ENCODE measurements at places on chromosomes 3 and 15. TPM values are rescaled to one million over a fixed set of nuclear protein-coding genes. Genes with fewer than 3 reads are reported as not detected.

CXCR6 gene
- total RNA-seq: 9.4 TPM

- DNase-seq: no peak
These were observed 457.0 kb upstream of the ALCAM start for GRCh38 chr3:104909721-104910120.

DNA sequence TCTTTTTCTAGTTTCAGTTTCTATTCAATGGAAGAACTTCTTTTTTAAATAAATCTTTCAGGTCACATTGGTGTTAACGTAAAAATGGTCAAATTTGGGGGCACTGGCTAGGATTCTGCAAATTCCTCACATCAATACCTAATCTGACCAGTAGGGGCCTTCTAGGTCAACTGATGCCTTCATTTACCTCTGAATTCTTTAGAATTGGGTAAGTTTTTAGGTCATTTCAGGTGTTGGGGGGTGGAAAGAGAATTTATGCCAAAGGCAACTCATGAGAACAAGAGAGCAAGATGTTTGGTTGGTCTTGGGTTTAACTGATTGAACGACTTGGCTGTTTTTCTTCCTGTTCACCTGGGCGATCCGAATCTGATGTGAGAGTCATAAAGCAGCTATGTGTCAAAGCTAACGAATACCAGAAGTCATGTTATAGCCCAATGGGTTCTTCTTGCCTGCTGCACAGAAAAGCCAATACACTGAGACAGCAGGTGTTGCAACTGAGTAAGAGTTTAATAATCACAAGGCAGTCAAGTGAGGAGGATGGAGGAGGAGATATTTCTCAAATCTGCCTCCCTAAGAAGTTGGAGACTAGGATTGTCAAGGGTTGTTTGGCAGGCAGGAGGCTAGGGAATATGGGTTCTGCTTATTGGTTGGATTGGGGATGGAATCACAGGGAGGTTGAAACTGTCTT lies 15.3 kb downstream of the LRRC49 start:
- no peak for DNase-seq

- DNase-seq: no peak
These were observed 587.3 kb upstream of the UBE2E2 start for GRCh38 chr3:22615790-22616189.

DNA sequence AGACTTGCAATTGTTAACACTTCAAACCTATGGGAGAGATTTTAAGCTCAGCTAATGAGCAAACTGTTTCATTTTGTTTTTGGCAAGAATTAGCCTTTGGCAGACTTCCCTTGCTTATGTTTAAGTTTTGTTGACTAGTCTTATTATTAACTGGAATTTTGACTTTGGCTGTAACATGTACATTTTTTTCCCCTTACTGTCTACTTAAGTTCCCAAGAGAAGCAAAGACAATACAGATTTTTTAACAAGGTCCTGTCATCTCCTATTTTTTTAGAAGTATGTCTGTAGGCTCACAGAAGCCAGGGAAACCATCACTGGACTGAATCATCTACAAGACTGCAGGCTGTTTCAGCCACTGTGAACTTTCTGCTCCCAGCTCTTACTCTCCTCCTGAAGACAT lies 74.3 kb downstream of the DGKG start:
- no peak for DNase-seq

NR2F2 gene
- total RNA-seq: 15.8 TPM

DNA sequence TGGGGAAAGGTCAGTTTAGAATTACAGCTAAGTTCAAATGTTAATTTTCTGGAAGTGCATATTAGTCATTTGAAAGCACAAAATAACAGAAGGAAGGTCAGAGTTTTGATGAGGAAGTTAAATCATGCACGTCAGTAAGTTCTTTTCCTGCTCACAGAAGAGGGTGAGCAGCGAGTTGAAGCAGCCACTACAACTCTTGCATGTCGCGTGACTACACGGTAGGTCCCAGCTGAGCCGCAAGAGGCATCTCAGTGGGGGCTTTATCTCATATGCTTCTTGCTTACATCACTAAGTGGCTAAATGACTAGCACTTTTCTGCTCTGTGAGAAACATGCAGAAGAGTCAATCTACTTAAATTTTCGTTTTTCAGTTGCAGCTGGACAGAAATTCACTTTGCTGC lies 21.3 kb upstream of the SEC62 start:
- DNase-seq: peak; percentile 44

- no peak for DNase-seq
These were observed 2.4 kb upstream of the C3orf20 start for GRCh38 chr3:14672588-14672987.

FBXO40 gene
- not detected for total RNA-seq

DNA sequence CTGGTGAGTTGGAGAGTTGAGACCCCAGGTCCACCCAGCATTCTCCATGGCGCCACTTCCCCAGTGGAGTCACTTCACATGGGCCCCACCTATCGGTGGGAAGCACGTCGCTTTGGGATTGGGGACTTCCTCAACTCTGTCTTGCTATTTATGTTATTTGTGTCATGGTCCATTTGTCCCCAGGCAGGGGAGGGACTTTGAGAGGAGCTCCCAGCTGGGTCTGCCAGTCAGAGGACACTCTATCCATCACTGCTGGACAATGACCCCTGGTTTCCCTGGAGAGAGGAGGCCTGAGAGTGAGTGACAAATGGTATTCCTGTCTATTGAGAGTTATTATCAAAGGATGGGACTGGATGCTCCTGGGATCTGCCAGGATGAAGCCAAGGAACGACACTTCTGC lies 127.6 kb downstream of the RAB11A start:
- no peak for DNase-seq

DNA sequence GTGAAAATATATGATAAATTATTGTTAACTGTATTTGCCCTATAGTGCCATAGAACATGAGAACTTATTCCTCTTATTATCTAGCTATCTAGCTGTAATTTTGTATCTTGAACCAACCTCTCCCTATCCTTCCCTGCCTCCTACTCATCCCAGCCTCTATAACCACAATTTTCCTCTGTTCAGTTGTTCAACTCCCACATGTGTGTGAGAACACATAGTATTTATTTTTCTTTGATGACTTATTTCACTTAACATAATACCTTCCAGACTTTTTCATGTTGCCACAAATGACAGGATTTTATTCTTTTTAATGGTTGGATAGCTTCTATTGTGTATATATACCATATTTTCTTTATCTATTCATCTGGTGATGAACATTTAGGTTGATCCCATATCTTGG lies 85.4 kb upstream of the SUCLG2 start:
- DNase-seq: no peak

IGSF11 gene
- total RNA-seq: 0.80 TPM

BBS4 gene
- 17.5 TPM for total RNA-seq

- no peak for DNase-seq
These were observed 164.8 kb upstream of the RORA start for GRCh38 chr15:61393949-61394348.

DNA sequence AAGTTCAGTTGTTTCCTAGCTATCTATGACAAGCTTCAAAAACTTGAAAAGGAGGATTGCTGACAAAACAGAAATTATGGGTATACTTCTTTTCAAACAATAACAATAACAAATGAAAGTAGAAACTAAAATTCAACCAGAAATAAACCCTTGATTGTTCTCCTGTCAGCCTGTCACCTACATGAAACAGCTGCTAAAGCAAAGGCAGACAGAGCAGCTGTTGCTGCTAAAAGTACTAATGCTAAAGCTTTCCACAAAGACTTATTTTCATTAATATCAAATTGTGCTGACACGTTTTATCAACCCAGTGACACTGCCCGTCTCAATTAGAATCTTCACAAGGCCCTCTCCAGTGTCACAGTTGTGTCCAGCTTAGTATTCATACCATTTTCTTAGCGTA lies 533.2 kb upstream of the GBE1 start:
- no peak for DNase-seq

ARRDC4 gene
- 188 TPM for total RNA-seq

DNA sequence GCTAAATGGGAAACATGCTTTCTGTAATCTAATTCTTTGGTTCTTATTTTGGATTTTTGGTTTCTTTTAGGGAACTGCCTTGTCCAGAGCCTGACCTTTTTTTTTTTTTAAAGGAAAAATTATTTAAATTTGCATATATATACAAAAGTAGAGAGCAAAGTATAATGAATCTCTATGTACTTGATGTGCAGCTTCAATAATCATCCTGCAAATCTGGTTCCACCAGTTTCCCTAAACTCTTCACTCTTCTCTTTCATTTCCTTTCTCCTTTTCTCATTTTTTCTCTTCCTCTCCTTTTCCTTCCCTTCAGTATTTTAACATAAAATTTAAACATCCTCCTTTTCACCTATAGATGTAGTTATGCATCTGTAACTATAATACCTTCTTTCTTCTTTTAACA lies 82.5 kb downstream of the USP13 start:
- DNase-seq: no peak

All from transverse colon (tissue), 4 donors.